ENCODE measurements at places on chromosomes 11 and 22. TPM values are rescaled to one million over a fixed set of nuclear protein-coding genes. Genes with fewer than 3 reads are reported as not detected.

Gene SCT
- total RNA-seq, result not detected

Gene DAGLA
- 3.8 TPM for total RNA-seq

Gene SSH3
- total RNA-seq, result 13.4 TPM

Gene CASP5
- not detected for total RNA-seq
